H54 (cell line): ENCODE measurements at places on chromosomes 12 and 14.

DNA sequence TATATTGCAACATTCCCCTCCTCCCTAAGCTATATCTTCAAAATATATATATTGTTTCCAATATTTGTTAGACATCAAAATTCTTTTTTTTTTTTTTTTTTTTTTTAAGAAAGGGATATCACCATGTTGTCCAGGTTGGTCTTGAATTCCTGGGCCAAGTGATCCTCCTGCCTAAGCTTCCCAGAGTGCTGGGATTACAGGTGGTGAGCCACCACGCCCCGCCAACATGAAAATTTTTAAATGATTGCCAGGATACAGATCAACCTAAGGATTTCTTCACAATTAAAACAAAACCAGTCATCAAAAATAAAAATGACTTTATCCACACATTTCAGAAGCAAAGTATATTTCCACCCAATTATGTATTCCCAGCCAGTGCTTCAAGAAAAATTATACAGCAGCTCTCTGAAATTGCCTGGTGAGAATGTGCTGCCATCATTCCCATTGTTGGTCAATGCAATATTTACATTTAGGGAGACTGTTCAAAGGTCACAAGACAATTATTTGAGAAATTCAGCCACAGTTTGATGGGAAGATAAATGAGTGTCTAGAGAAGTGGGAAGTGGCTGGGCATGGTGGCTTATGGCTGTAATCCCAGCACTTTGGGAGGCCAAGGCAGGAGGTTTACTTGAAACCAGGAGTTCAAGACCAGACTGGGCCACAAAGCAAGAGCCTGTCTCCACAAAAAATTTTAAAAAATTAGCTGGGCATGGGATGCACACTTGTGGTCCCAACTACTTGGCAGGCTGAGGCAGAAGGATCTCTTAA is 141.7 kb upstream of the AMIGO2 start:
- DNase-seq, result no peak

DNA sequence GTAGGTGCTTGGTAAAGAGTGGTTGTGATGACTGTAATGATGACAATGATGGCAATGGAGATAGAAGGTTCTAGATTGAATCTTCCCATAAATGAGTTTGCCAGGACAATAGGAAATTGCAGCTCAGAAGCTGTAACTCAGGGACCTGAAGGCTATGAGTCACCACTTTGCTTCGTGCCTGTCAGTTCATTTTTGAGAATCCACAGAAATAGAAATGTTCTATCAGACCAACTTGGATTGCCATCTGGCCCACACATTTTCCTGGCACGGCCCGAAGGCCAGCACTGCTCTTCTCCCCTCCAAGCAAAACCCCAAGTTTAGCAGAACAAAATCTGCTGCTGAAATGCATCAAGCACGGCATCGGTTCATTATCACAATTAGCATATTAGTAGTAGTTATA is 1127.0 kb downstream of the BCL11B start:
- no peak for DNase-seq

DNA sequence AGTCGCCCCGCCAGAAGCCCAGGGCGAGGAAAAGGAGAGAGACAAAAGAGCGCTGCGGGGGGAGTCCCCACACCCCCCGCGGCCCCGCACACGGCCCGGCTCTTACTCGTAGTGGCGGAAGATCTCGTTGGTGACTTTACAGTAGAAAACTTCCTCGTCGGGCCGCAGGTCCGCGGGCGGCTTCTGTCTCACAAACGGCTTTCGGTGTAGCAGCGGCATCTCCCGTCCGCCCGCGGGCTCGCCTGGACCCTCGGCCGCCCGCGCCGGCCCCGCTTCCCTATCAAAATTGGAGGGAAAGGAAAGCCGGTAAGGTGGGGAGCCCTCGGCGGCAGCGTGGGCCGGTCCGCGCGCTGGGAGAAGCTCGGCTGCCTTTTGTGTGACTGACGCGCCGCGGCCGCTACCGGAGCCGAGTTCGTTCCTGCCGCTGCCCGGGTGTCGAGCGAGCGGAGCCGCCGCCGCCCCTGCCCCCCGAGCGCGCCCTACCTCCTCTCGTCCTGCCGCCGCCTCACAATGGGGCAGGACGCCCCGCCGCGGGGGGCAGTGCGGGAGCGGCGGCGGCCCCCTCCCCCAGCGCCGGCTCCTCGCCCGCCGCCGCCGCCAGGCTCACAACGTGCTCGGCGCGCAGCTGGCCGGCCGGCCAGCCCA is 652 bp downstream of the BAZ1A start:
- peak; percentile 20 for DNase-seq

- DNase-seq, result no peak
Measured at GRCh38 chr12:117890644-117891043, 78.1 kb downstream of the KSR2 start.

GRCh38 chr14:61585598-61586543 is 109.4 kb upstream of the HIF1A start:
- no peak for DNase-seq

- no peak for DNase-seq
Measured at GRCh38 chr12:71552728-71553501, 110.7 kb downstream of the ZFC3H1 start.

GRCh38 chr14:85948153-85948552 is 418.2 kb downstream of the FLRT2 start:
- DNase-seq, result no peak

GRCh38 chr14:89858089-89858488 is 96.4 kb downstream of the EFCAB11 start:
- no peak for DNase-seq

GRCh38 chr14:99229654-99230207 is 42.3 kb downstream of the BCL11B start:
- DNase-seq, result no peak

- DNase-seq, result no peak
Measured at GRCh38 chr12:68331500-68331868, 678 bp downstream of the MDM1 start.

GRCh38 chr14:76348898-76349297 is 27.0 kb upstream of the ESRRB start:
- DNase-seq, result peak; percentile 62

DNA sequence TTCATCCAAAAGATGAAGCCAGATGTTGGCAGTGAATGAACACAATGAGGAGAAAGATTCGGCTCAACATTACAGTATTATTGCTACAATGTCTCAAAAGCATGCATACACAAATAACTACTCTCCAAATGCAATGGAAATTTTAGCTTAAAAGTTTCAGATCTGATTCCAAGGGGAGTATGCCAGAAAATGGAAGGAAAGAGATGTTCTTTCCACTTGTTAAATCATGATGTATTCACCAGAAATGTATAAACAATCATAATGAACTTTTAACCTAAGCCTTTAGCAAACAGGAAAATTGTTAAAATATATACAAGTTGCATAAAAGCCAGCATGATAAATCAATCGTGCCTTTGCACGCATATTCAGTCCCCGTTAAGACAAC is 62.1 kb downstream of the SH2B3 start:
- DNase-seq, result no peak

DNA sequence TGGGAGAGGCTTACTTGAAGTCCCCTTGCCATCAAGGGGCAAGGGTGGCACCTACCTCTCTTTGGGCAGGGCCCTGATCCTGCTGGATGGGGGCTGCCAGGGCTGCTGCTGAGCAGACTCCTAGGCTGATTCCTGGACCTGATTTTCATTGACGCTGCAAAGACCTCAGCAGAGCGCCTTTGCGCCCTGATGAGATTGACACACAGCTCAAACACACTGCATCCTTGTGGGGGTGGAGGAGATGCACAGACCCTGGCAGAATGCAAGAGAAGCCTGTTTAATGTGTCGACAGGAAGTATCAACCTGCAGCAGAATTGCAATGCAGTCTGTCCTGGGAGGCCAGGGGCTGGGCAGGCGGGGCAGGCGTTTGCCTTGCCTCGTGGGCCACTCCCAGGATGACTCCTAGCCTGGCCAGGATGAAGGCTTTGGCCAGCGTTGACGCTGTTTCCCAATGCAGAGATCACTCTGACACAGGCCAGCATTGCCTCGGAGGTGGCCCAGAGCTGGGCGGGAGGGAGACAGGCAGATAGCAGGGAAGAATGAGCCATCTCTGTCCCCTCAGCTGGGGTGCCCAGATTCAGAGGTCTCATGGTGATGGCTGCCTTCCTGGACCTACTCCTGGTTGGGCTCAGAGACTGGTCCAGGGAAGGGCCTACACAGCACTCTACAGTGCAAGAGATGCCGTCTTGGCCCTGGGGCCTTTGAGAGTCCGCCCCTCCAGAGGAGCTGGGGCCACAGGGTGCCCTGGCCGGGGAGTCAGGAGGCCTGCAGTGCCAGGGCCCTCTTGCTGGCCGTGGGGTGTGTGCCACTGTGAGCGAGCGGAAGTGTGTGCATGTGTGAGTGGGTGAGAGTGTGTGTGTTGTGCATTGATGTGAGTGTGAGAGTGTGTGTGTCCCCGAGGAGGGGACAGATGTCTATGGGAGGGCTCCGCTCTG is 108.3 kb downstream of the KIF26A start:
- DNase-seq, result no peak

DNA sequence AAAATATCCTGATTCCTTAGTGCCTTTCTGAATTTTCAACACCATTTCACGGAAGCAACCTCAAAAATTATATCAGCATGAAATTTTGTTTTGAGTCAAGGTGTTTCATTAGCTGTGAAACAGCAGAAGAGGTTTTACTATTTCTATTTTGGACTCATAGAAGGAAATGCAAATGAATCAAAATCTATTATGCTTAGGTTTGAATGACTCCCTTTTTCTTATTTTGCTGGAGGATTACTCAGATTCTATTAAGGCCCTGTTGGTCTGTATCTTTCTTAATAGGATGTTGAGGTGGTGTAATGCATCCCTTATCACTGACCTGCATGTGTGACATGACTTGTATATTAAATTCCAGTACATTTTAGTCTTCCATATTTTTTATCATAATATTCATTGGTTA is 165.8 kb downstream of the TMTC2 start:
- DNase-seq, result no peak

DNA sequence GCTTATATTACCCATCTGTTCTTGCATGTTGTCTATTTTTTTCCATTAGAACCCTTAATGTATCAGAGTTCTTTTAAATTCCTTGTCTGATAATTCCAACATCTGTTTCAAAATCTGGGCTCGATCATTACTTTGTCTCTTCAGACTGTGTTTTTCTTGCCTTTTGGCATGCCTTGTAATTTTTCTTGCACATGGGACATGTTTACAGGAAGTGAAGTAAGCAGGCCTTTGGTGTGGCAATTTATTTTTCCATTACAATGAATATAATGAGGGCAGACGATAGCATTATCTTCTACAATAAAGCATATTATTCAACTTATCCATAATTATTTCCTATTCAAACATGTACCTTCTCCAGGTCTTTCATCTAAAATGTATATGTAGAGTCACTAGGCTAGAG is 48.3 kb downstream of the STXBP6 start:
- no peak for DNase-seq

DNA sequence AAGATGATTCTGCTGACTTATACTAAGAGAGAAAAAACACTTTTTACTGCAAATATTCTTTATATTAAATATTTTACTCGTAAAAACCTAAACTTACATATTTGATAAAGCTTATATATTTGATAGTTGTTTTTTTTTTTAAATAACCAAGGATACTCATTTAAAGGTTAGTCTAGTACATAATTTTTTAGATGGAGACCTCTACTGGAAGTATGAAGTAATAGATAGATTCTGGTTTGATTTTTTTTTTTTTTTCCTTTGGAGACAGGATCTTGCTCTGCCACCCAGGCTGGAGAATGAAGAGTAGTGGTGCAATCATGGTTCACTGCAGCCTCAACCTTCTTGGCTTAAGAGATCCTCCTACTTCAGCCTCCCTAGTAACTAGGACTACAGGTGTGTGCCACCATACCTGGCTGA is 16.4 kb downstream of the ARID2 start:
- no peak for DNase-seq

GRCh38 chr14:87944987-87945604 is 47.9 kb downstream of the GALC start:
- no peak for DNase-seq

DNA sequence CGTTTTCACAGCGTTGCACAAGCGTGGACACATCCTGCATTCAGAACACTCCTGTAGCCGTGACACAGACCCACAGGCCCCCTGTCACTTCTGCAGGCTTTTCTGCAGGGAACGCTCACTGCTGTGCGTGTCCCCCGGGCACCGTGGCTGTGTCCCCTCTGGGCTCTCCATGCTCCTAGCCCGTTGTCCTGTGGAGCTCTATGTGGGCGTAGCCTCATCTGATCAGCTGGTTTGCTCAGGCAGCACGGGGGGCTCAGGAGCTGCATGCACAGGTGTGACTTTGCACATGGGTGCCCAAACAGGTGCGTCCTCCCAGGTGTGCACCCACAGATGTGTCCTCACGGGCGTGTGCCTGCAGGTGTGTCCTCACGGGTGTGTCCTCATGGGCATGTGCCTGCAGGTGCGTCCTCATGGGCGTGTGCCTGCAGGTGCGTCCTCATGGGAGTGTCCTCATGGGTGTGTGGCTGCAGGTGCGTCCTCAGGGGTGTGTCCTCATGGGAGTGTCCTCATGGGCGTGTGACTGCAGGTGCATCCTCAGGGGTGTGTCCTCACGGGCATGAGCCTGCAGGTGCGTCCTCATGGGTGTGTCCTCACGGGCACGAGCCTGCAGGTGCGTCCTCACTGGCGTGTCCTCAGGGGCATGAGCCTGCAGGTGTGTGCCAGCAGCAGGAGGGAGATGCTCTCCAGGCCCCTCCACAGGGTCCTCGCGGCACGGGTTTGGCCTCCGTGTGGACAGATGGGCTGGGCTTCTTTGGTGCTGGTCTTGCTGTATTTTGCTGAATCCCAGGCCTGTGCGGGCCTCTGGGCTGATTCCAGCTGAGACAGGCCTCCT is 17.5 kb downstream of the MTA1 start:
- DNase-seq, result no peak

DNA sequence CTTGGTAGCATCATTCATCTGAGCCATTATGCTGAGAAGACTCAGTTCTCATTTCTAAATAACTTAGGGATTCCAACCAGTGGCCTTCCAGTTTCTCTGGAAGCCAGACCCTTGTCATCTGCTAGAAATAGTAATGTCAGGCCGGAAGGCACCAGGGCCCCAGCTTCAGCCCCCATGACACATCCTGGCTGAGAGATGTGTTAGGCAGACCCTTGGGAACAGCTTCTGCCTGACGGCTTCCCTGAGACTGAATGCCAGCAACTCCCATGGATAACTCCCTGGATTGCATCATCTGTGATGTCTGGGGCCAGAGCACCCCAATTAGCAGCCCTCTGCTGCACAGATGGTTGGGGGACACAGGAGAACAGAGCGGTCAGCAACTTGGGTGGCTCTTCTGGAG is 583.5 kb upstream of the TBX3 start:
- no peak for DNase-seq

- DNase-seq, result no peak
Measured at GRCh38 chr12:121968876-121969275, 50.5 kb downstream of the CFAP251 start.

DNA sequence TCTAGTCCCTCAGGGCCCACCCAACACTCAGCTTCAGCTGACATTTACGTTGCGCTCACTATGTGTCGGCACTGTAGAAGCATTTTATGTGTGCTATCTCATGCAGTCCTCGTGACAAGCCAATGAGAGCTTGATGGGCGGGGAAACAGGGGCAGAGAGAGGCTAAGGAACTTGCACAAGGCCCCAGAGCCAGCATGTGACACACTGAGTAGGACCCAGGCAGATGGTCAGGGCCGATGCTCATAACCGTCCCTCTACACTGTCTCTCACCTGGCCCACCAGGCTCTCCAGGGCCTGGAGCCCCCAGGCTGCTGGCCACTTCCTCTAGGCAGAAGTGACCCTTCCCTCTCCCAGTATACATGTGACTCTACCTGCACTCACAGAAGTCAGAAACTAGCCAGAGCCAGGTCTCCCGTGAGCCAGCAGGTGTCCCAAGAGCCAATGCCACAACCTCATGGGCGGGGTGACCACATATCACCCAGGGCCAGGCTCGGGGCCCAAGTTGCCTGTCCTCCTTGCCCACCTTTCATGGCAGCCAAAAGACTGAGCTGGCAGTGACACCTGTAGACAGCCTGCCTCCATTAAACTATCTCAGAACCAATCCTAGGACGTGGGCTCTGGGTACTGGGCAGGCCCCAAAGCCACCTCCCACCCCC is 38.3 kb downstream of the TTC7B start:
- DNase-seq, result no peak
